Epithelial cell of esophagus (primary cell): ENCODE measurements at places on chromosomes 16 and 17.

- DNase-seq: no peak
These were observed 64.6 kb downstream of the ANKFN1 start for GRCh38 chr17:56217921-56218320.

DNA sequence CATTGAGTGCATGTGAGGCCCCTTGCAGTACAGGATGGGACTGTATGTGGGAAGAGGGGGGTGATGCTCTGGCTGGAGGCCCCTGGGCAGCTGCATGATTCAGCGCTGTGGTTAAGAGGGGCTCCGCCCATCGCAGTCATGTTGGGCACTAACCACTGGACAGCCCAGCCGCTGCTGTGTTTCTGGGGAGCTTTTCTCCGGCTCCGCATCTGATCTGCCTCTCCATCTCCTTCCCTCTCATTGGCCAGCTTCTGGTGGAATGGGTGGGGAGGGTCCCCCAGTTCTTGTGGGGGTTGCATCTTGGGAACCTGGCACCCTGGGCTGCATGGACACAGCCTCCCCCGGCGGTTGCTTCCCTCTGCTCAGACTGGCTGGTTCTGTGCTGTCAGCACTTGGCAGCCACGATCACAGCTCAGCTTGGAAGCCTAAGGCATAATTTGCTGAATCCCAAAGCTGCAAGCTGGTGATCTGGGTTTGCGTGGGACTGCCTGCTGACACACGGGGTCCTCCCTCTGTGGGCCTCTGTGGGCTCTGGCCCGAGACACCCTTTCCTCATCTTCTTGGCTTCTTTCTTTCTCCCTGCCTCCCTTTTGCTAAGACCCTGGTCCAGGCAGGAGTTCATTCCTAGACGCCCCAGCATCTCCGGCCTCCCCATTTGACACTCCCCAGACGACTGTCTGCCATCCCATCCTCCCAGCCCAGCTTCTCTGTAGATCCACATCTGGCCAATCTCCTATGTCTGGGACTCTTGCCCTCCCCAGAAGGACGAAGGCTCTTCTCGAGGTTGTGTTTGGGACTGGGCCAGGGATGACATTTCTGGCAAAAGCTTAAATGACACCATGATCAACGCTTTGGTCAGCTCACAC lies 168.3 kb downstream of the SEC14L1 start:
- no peak for DNase-seq

GRCh38 chr17:4895657-4896331 lies 3.5 kb upstream of the C17orf107 start:
- no peak for DNase-seq

DNA sequence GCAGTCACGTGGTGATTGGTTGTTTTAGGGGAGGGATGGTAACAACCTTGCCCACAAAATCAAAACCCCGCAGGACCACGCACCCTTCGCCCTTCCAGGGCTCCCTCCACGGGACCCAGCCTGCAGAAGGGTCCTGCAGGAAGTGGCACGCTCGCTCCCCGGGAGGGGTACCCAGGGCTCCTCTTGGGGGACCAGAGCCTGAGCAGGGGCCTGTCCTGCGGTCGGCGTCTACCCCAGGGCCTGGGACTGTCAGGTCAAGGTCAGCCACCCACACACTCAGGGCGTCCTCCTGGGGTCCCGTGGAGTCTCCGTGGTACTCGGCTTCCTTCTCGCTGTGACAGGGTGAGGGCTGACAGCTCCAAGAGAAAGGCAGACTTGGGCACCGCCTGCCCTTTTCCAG lies 33.9 kb downstream of the ZNF469 start:
- DNase-seq: no peak

DNA sequence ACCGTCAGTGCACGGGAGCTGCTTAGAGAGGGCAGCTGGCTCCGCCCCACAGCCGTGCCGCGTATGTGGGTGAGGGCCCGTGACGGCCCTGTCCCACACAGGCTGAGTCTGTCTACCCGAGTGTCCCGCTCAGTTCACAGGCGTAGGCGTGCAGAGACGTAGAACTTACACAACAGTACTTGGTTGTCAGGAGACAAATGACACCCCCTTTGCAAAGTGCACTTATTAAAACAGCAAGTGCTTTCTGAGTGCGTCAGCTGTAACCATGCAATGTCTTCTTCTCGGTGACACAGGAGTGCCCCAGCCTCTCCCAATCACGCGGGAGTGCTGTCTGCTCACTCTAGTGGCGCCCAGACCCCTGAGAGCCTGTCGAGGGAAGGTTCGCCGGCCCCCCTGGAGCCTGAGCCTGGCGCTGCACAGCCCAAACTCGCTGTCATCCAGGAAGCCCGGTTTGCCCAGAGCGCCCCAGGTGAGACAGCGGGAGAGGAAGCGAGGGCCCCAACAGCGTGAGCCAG lies 64.2 kb downstream of the FOXK2 start:
- no peak for DNase-seq

DNA sequence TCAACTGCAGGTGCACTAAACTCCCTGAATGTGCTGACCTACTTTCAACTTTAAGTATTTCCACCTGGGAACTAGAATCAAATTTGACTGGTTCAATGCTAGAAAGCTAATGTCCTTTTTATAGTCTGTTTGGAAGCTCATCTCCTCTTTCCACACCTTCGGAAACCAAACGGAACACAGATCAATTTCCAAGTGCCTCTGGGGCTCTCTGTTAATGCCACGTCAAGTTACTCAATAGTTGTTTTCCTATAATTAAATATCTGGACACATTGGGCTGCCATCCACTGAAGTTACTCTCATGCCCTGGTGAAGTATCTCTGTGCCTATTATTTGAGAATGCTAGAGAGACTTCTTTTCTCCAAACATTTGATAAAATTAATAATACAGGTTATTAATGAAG lies 29.7 kb downstream of the ABAT start:
- DNase-seq: no peak

GRCh38 chr16:21645261-21645721 lies 7.1 kb downstream of the IGSF6 start:
- no peak for DNase-seq

DNA sequence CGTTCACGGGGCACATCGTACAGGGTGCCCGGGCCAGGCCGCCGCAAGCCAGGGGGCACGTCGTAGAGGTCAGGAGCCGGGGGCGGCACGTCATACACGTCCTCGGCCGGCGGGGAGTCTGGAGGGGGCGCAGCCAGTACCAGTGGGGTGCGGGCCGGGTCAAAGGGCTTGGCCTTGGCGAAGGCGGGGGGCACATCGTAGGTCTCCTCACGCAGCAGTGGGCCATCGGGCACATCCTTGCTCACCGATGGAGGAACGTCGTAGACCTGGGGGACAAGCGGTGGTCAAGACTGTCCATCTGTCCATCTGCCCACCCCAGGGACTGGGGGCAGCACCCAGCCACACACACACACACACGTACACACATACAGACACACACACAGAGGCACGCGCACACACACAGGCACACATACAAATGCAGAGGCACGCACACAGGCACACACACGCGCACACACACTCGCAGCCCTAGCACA lies 15.7 kb downstream of the BCAR1 start:
- no peak for DNase-seq

GRCh38 chr16:68969338-68969737 lies 126.0 kb downstream of the TANGO6 start:
- no peak for DNase-seq

DNA sequence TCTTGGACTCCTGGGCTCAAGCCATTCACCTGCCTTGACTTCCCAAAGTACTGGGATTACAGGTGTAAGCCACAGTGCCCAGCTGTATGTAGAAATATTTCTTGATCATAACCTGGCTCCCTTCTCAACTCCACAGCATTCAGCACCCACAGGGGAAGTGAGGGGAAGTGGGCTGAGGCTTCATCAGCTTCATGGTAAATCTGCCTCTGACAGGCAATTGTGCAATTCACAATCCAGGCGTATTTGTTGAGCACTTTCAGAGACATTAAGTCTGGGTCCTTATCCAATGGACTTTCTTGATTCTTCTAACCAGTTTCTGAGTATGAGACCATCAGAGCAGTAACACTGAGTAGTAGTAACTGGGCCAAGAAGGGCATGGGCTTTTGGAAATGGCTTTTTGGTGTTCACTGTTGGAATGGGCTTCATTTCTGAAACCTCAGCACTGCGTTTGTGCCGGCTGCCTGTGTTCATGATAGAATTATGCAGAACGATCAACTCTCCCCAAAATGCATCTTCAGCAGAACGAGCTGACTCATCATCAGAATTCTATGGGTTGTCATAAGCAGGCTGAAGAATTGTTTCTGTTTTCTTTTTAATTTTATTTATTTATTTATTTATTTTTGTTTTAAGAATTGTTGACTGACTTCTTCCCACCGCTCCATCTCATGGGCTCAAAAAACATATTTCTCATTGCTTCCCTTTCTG lies 28.9 kb downstream of the FAM20A start:
- no peak for DNase-seq

DNA sequence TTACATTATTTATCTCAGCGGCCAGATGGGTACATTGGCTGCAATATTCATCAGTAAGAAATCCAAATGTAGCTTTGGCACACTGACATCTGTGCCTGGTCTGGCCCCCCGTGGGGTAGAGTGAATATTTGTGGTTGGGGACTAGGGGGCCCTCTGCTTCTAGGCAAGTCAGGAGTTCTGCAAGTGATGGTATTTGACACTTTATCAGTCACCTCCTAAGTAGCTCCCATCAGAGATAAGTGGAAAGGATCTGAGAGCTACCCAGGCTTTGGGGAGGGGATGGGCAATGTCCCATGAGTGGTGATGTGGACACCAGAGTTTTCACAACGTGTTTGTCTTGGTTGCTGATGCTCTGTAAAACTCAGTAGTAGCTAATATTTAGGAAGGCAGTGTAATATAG lies 609.9 kb upstream of the RBFOX1 start:
- no peak for DNase-seq

GRCh38 chr17:19018600-19018950 lies 14.0 kb upstream of the FAM83G start:
- no peak for DNase-seq

DNA sequence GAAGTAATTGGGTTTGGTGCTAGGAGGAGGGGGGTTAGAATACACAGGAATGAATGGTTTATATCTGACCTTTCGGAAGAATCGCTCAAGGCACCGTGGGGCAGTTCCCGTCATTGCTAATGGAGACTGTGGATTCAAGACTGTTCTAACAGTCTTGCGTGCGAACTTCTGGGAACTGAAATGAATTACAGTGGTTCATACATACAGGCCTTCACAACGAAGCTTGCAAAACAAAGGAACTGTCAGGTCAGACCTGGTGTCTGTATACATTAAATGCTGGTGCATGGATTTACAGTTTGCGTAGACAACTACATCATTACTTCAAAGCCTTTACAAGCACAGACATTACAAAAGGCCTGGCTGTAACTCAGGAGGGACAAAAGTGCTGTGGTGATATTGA lies 983.9 kb downstream of the CDH11 start:
- no peak for DNase-seq

DNA sequence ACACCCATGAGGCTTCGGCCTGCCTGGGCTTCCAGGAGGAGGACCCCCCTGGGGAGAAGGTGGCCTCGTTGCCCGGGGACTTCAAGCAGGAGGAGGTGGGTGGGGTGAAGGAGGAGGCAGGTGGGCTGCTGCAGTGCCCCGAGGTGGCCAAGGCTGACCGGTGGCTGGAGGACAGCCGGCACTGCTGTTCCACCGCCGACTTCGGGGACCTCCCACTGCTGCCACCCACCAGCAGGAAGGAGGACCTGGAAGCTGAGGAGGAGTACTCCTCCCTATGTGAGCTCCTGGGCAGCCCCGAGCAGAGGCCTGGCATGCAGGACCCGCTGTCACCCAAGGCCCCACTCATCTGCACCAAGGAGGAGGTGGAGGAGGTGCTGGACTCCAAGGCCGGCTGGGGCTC lies 41.5 kb downstream of the SREBF1 start:
- no peak for DNase-seq

DNA sequence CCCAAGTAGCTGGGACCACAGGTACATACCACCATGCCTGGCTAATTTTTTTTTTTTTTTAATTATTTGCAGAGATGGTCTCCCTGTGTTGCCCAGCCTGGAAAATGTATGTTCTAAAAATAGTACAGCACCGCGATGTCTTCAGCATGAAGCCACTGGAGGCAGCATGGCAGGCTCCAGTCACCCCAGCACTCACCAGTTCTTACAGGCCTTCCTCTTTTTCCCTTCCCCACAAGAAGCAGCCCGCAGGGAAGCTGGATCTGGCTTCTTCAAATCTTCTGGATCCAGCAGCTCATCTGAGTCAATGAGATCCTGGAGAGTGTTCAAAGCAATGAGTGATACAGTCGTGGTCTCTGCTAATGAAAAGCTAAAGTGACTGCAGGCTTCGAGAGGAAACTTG lies 16.2 kb downstream of the CIAPIN1 start:
- DNase-seq: no peak

- peak; percentile 55 for DNase-seq
These were observed 7.7 kb upstream of the NPIPB2 start for GRCh38 chr16:11949527-11949926.

DNA sequence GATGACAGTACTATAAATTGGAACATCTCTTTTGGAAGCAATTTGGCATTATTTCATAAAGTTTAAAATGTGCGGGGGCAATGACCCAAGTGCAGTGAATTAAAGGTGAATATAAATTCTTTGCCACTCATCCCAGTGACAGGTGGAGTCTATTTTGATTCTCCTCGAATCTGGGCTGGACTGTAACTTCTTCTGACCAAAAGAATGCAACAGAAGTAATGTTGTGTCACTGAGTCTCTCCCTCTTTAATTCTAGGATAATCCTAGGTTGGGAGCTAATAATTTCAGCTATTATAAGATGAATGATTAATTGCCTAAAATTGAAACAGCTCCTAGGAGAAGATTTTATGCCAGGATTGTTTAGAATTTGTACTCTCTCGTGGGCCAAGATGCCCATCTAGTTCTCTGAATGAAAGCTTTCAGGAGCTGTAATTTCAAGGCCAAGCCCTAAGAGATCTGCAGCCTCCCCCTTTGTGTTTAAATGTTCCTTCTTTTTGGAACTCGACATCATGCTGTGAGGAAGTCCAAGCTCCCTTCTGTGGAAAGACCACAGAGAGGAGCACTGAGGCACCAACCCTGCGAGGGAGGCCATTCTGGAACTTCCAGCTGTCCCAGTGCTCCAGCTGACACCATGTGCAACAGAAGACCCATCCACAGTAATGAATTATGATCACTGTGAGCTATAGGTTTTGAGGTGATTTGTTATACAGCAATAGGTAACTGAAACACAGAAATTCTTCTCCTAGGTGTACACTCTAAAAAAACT lies 208.1 kb downstream of the COPRS start:
- no peak for DNase-seq

- DNase-seq: no peak
These were observed 73.4 kb upstream of the GSG1L start for GRCh38 chr16:28136751-28137434.

GRCh38 chr17:79798299-79799173 lies 1.7 kb upstream of the CBX8 start:
- DNase-seq: no peak

- no peak for DNase-seq
These were observed 280.8 kb downstream of the SEC14L1 start for GRCh38 chr17:77421630-77421972.

GRCh38 chr17:52181782-52182181 lies 23.3 kb upstream of the CA10 start:
- no peak for DNase-seq

- DNase-seq: peak; percentile 65
These were observed at the start of gene LGALS3BP for GRCh38 chr17:78979780-78980623. Gene LGALS3BP (minus strand): TSS chr17:78979923. CDS start chr17:78977191, 2,732 bp downstream.
